Vagina (tissue), 2 donors: ENCODE measurements at places on chromosomes 2 and 18. TPM values are rescaled to one million over a fixed set of nuclear protein-coding genes. Genes with fewer than 3 reads are reported as not detected.

- no peaks in the 10 kb centered on the region for H3K27me3 ChIP-seq
- H3K4me3 ChIP-seq, result no peak overlapping the region
- H3K4me1 ChIP-seq, result peaks cover 26% of the 10 kb centered on the region
- H3K27ac ChIP-seq, result no peak overlapping the region
These were observed 36.2 kb upstream of the IGFBP2 start for GRCh38 chr2:216596980-216597509.

- H3K36me3 ChIP-seq, result no peaks in the 10 kb centered on the region
- H3K27ac ChIP-seq, result no peak overlapping the region
- H3K4me3 ChIP-seq, result no peak overlapping the region
- H3K4me1 ChIP-seq, result no peaks in the 10 kb centered on the region
- no peaks in the 10 kb centered on the region for H3K27me3 ChIP-seq
These were observed 23.5 kb downstream of the SLC8A1 start for GRCh38 chr2:40428439-40428838.

DNA sequence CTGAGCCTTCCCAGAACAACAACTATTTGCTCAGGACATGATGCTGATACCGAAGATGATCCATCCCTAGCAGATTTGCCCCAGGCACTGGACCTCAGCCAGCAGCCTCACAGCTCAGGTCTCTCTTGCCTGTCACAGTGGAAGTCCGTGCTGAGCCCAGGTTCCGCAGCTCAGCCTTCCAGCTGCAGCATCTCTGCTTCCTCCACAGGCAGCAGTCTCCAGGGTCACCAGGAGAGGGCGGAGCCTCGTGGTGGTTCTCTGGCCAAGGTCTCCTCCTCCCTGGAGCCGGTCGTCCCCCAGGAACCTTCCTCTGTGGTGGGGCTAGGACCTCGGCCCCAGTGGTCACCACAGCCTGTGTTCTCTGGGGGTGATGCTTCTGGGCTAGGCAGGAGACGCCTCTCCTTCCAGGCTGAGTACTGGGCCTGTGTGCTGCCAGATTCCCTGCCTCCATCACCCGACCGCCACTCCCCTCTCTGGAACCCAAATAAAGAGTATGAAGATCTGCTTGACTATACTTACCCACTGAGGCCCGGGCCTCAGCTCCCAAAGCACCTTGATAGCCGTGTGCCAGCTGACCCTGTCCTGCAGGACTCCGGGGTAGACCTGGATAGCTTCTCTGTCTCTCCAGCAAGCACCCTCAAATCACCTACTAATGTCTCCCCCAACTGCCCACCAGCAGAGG lies 15.4 kb downstream of the CEP68 start:
- H3K4me1 ChIP-seq, result peaks cover 75% of the 10 kb centered on the region
- no peaks in the 10 kb centered on the region for H3K27me3 ChIP-seq

DNA sequence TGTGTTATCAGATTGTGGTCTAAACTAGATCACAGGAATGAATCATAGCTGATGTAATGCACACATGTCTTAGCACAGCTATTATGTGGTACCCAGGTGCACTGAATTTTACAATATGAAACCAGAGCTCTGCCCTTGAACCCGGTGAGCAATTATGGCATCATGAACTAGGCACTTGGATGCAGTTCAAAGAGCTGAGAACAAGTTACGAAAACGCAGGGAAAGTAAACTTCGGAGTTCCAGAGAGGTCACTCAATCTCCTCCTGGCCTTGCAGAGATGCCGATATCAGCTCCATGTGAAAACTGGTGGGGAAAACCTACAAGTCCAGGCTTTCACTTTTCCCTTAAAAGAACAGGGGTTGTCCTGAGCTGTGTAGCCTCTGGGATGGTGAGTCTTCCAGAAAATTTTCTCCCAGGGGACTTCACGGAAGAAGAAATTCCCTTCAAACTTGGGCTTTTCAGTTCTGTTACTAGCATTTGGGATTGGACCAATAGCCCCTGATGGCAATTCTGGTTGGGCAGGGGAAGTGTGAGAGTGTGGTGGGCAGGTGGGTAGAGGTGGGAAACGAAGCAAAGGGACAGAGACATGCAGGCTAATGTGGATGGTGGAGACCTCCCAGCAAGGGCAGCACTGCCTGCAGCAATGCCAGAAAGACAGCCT lies 71.1 kb upstream of the SH3BP4 start:
- no peak overlapping the region for H3K27ac ChIP-seq
- H3K4me3 ChIP-seq, result no peak overlapping the region
- no peaks in the 10 kb centered on the region for H3K36me3 ChIP-seq

Gene CFC1
- total RNA-seq, result not detected

Gene NAT8
- not detected for total RNA-seq
